ENCODE measurements at places on chromosomes 13 and 19.

- no peak for DNase-seq
Observed at GRCh38 chr13:99585609-99586008, 84.3 kb downstream of the TM9SF2 start.

- DNase-seq, result no peak
Observed at GRCh38 chr13:41962994-41963393, 2.1 kb upstream of the VWA8 start.

GRCh38 chr19:8360196-8360595, 3.8 kb upstream of the ANGPTL4 start:
- DNase-seq, result no peak

DNA sequence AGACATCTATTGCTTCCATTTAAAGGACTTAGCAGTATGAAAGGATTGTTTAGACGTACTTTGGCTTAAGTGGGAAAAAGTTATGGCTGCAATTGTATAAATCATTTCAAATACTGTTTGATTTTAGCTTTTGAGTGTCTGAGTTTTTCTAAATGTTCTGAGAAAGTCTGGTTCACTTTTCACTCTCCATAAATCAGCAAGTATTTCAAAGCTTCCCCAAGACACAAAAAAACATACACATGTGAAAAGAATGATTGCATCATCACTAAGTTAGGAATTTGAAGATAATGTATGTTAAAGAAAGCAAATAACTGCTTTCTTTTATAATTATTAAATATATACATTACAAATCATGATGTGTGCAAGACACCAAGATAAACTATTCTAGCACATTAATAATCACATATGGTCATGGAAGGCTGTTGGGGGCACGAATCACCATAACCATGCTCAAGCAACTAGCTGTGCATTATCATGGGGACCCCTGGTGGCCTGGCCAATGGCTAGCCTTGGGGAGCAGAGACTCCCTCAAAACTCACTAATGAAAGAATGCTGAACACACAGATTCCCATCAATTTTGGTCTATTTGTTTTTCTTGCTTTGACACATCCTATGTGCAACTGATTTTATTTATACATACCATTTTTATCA, 111.1 kb downstream of the MIPEP start:
- DNase-seq, result no peak

DNA sequence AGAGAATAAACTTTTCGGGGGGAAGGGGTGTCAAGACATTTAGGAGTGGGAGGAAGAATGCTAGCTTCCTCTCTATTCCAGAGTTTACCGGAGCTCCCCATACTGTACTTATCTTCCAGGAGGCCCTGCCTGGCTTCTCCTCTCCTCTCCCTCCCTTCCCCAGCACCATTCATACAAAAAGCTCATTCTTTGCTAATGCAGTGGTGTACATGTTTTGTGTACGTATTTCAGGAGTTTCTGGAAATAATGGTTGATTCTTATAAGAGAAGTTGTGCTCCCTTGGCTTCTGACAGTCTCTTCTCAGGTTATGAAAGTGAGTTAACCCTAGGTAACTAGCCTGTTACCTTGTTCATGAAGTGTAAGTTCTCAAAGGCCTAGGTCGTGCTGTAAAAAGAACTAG, 7.1 kb downstream of the SAMD4B start:
- DNase-seq, result no peak

- peak; percentile 19 for DNase-seq
Observed at GRCh38 chr19:38693380-38694223, 46.2 kb downstream of the ACTN4 start.

DNA sequence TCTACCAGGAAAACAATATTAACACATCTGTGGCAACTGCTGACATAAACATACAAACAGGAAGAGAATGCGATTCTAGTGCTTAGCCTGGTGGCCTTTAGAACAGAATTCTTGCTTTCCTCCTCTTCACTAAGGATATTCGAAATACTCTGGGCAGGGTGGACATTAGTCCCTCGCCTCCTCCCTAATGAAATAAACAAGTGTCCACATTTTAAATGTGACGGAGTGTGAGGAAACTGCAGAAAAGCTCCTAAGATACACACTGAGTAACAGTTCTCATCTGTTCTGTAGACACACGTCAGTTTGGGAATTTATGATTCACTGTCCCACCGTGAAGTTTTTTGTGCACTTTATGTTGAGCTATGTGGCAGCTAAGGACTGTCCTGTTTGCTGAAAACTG, 639 bp downstream of the STARD13 start:
- no peak for DNase-seq

GRCh38 chr13:55440465-55441085, 1700.1 kb upstream of the PRR20A start:
- no peak for DNase-seq

DNA sequence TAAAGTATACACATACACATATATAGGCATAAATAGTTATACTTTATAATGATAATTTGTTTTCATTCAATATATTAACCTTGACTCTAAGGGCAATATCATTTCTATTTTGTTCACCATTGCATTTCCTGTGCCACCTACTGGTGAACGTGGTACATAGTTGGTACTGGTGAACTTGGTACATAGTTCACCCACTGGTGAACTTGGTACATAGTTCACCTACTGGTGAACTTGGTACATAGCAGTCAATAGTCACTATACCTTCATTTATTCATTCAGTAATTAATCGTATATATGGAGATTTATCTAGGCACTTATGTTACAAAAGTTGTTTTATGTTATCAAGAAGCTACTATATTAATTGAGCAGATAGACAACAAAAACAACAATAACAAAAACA, 172.6 kb upstream of the ATXN8OS start:
- no peak for DNase-seq

DNA sequence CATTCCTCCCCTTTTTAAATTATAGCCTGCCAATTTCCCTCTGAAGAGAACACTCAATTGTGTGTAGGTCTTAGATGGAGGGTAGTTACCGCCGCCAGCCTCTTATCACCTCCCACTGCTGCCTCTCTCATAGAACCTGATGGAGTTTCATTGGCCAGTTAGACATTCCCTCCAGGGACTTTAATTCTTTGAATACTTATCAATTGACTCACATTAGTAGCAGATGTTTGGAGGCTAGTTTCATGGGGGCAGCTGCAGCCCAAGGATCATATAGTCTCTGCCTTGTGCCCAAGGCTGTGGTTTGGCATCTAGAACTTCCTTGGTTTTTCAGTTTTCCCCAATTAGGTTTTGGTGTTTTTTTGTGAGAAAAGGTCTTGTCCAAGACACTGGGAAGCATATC, 318.9 kb upstream of the HTR2A start:
- no peak for DNase-seq

DNA sequence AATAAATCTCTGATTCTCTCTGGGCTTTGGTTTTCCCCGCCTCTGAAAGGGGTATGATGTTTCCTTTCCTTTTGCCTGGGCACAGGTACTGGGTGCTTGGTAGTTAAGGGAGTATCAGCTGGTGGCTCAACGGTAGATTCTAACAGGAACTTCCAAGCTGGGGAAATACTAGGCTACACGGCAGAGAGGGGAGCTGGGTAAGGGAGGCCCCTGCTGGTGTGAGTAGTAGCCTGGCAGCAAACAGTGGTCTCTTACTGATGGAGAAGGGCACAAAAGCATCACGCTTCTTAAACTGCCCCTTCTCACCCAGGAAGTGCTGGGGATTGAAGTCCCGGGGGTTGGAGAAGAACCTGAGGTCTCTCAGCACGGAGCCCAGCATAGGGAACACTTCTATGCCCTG, 26.9 kb upstream of the CYP2A7 start:
- peak; percentile 10 for DNase-seq

DNA sequence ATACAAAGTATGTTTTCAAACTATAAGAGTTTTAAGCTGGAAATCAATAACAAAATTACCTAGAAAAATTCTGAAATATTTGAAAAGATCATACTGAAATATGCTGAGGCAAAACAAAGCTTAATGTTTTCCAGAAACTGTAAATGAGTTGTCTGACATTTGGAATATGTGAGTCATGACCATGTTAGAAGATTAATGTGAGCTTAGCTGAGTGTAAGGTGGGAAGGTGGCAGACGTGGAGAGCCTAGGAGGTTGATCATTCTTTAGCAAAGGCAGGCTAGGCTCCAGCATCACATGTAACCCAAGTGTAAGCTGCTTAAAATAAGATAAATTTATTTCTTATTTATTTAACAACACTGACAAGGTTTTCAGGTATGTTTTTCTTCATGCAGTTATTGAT, 2086.1 kb upstream of the PCDH20 start:
- DNase-seq, result no peak

DNA sequence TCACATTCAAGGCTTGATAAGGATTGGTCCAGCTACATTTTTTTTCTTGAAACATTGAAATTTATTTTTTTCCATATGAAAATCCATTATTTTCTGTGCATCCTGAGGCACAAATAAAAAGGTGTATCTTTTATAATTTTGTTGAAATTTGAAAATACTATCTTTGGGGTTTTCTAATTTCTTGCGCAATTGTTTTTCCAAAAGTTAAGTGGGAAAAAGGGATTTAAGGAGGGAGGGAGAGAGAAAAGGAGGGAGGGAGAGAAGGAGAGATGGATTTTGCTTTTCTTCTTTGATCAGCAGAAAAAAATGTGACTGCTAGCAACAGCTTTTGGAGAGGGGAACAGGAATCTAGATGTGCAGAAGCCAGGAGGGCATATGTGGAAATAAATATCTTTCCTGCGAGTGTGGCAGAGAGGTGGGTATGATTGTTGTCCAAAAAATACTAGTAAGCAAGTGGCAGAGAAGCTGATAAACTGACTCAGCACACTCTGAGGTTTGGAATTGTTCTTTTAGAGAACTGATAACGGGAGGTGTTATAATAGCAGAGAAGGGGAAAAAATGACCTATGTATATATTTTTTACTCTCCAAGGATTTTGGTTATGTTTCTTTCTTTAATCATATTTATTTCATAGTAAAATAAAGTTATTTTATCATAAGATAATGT, 61.2 kb upstream of the EDNRB start:
- no peak for DNase-seq

- no peak for DNase-seq
Observed at GRCh38 chr13:74132776-74133656, 1.2 kb downstream of the KLF12 start.

- no peak for DNase-seq
Observed at GRCh38 chr19:2132731-2133490, 18.5 kb downstream of the AP3D1 start.

DNA sequence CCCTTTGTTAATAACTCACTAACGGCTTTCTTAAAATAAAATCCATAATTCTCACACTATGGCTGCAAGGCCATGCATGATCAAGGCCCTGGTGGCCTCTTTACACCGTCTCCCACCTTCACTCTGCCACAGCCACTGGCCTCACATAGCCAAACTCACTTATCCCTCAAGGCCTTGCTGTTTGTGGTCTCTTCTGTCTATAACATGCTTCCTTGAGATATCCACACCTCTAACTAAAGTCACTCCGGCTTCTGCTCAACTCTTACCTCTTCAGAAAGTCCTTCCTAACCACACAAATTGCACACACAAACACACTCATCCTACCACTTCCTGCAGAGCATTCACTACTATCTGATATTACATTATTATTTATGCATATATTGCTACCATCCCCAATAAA, 262.5 kb downstream of the DIAPH3 start:
- DNase-seq, result no peak

- DNase-seq, result no peak
Observed at GRCh38 chr19:50695251-50696093, 24.1 kb downstream of the SHANK1 start.

- DNase-seq, result no peak
Observed at GRCh38 chr19:48539503-48540096, 12.4 kb upstream of the SULT2B1 start.

GRCh38 chr19:7294558-7295212, 471 bp upstream of the INSR start:
- no peak for DNase-seq

DNA sequence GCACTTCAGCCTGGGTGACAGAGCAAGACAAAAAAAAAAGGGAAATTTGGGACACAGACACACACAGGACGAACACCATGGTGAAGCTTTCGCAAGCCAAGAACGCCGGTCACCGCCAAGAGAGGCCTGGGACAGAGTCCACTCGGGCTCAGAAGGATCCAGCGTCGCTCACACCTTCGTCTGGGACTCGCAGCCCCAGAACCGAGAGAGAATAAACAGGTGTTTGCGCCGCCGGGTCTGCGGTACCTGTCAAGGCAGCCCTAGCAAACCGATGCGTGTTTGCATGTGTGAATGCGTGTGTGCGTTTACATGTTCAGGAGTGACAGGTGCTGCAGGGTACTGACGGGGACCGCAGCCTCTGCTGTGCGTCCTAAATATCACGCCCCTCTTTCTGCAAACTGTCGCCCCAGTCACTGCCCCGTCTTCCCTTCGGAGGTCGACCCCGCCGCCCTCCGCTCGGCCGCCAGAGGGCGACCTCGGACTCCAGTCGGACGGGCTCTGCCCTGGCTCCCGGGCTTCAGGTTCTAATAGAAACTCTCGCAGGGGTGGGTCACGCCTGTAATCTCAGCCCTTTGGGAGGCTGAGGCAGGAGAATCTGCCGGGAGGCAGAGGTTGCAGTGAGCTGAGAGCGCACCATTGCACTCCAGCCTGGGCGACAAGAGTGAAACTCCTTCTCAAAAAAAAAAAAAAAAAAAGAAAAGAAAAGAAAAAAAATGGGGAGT, 11.8 kb upstream of the CSNK1G2 start:
- DNase-seq, result peak; percentile 67

DNA sequence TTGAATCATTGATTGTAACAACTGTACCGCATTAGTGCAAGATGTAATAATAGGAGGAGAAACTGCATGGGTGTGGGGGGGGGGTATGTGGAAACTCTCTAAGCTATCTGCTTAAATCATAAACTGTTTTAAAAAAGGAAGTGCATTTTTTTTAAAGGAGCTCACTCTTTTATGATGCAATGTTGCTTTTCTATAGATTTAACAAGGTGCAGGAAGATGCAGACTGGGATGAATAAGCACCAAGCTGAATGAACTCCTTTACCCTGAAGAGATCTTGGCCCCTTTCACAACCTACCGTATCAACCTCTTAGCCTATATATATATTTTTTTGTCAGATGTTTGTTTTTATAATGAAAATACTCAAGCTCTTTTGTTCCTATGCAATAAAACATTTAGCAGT, 95.9 kb downstream of the AKAP11 start:
- DNase-seq, result no peak

GRCh38 chr13:97223037-97223710, 1.0 kb downstream of the MBNL2 start:
- no peak for DNase-seq

DNA sequence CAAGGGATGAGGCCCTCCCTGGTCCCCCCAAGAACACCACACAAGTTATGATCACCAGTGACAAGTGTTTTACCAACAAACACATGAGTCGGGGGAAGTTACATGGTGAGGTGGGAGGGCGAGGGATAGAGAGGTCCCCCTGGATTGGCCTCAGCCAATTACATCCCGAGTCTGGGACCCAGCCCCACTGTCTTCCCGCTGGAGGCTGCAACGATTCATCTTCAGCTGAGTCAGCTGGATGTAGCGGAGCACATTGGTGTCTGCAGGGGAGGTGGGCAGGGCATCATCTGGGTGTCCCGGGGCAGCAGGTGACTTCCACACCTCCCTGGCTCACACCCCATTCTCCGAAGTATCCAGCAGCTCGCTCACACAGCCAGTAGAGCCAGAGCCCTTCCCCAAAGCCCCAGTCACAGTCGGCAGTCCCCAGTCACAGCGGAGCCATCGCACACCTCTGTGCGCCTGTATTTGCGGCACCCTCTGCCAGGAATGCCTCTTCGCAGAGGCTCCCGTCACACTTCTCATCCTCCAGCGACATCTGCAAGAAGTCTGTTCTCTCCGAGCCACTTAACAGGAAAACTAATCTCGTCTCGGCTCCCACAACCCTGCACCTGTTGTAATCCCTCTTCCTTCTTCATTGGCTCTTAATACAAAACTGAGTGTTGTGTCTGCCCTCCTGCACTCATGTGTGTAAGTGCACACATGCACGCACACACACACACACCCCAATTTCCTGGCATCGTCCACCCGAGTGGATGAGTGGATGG, 2.0 kb downstream of the TTC9B start:
- DNase-seq, result no peak
